ENCODE measurements at places on chromosomes 1 and 21.
A peak's percentile ranks its signal among the peaks of the same experiment; 100 is the strongest.

DNA sequence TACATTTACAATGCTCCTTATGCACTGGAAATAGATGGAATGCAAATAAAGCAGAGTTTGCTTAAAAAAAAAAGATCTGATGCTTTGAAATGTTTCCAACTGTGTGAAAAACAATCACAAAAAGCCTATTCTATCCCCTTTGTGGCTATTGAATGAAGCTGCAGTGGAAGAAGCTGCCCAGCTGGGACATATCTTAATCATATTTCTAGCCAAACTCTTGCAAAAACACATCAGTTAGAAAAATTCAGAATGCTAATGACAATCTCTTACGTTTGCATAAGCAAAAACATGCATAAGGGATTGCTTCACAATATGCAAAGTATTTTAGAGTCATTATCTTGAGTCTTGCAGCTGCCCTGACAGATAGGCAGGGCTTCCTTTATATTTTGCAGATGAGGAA is 526.4 kb upstream of the USP24 start:
- no peak for DNase-seq

GRCh38 chr1:97209381-97209957 is 487.9 kb downstream of the PTBP2 start:
- no peak for DNase-seq

DNA sequence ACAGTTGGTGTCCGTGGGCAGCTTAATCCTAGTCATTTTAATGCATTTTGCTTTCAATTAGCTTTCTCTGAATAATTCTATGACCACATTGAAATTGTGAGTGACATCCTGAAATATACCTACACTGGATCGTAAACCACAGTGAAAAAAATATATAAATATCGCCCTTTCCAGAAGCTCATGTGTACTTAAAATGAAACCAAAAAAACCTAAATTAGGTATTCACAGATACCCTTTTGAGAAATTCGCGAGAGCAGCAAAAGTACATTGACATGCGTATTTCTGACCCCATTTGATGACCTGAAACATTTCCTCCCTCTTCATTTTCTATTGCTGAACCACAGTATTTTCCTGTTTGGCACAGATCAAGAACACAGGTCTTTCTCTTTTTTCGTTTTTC is 253.8 kb downstream of the LTN1 start:
- DNase-seq = no peak

DNA sequence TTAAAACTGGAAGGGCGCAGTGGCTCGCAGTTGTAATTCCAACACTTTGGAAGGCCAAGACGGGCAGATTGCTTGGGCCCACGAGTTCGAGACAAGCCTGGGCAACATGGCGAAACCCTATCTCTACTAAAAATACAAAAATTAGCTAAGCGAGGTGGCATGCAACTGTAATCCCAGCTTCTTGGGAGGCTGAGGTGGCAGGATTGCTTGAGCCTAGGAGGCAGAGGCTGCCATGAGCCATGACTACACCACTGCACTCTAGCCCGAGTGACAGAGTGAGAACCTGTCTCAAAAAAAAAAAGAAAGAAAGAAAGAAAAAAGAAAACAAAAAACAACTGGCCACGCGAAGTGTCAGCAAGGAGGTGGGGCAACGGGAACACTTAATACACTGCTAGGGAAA is 6.3 kb downstream of the UBE2G2 start:
- no peak for DNase-seq

- DNase-seq = no peak
Measured at GRCh38 chr21:44392185-44392584, 38.8 kb downstream of the TRPM2 start.

DNA sequence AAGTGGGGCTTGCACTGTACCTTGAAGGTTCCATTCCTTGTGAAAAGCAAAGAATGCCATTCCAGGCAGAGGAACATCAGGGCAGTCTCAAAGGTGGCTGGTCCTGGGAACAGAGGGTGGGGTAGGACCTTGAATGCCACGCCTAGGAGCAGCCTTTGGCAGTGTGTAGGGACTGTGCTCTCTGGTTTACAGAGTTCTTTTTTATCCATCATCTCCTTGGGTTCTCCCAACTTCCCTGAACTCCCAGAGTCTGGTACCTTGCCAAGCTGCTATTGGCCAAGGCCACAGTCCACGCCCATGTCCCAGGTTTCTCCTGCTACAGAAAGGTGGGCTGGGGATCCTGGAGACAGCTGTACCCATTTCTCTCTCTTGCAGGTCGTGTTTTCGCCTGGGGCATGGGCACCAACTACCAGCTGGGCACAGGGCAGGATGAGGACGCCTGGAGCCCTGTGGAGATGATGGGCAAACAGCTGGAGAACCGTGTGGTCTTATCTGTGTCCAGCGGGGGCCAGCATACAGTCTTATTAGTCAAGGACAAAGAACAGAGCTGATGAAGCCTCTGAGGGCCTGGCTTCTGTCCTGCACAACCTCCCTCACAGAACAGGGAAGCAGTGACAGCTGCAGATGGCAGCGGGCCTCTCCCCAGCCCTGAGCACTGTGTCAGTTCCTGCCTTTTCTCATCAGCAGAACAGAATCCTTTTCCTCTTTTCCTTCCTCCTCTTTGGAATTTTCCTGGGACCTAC is 15.3 kb upstream of the TRNAU1AP start:
- DNase-seq = no peak

DNA sequence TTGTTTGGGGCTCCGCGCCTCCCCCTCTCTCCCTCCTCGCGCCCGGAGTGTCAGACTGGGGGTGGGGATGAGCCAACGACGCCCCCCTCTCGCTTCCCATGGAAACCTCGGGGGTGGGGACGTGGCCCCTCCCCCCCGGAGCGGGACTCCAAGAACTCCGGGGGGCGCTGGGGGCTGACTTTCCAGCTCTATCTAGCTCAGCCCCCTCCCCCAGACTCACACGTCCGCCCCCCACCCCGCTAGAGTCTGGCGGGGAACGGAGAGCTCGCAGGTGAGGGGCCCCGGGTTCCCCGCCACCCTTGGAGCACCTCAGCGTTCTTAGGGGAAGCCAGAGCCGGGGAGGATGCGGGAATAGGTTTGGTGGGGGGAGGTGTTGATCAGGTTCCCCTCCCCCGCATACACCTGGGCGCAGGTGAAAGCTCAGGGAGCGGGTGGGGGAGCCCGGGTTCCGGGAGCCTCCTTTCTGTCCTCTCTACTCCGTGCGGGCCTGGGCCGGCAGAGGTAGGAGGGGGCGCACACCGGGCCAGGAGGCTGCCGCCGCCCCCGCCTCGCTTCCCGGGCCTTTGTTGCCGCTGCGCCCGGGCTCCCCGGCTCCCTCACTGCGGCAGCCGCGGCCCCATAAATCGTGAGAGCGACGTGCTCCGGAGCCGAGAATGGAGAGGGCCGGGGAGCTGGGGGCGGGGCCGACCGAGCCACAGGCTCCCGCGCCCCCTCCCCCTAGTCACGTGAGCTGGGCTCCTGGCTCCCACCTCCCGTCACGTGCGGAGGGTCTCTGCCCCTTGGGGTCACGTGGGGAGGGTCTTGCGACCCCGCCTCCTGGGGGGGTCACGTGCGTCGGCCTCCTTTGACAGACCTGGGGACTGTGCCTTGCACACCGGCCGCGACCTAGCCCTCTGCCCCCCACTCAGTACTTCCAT is 1.9 kb downstream of the EFNA3 start:
- no peak for DNase-seq

DNA sequence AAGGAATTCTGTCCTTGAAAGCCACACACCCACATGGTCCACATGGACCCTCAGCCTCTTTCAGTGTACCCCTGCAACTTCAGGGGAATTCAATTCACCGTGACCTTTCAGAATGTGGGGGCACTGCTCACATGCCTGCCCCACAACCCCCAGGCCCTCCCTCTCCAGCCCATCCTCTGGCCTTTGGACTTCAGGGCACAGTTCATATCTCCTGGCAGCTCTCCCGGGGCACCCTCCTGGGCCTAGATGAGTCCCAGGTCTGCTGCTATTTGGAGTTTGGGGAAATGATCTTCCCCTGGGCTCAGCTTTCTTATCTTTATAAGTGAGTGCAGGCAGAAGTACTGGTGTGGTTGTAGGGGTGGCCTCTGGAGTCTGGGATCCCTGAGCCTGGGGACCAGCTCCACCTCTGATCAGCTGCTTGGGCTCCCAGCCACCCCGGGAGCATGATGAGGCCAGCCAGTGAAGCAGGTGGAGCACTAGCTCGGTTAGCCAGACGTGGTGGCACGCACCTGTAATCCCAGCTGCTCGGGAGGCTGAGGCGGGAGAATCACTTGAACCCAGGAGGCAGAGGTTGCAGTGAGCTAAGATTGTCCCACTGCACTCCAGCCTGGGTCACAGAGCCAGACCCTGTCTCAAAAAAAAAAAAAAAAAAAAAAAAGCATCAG is 15.8 kb downstream of the C1orf167 start:
- no peak for DNase-seq

GRCh38 chr1:60280819-60281218 is 207.2 kb upstream of the C1orf87 start:
- no peak for DNase-seq

DNA sequence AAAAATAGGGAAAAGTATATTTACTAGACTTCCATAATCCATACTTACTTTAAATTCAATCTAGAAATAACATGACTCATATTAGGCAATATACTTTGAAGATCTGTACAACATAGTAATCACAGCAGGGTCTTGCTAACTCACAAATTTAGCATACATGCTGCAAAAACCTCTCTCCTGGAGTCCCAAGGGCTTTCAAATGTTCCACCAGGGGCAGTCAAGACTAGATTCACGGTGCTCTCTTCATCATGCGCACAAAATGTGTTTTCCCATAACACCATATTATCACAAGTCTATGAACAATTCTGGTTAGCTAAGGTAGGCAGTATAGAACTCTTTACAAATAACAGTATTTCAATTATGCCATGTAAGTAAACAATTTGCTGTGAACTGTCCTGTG is 45.8 kb downstream of the SSX2IP start:
- DNase-seq = no peak

DNA sequence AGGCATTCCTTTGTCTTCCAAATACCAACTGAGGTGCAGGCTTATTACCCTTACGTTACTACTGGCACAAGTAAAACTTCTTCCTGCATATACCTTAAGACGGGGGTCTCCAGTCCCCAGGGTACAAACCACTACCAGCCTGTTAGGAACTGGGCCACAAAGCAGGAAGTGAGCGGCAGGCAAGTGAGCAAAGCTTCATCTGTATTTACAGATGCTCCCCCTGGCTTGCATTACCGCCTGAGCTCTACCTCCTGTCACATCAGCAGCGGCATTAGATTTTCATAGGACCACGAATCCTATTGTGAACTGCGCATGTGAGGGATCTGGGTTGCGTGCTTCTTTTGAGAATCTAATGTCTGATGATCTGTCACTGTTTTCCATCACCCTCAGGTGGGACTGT is 113.1 kb downstream of the SLC45A1 start:
- peak; percentile 30 for DNase-seq

GRCh38 chr1:37915476-37916093 is 31.3 kb downstream of the INPP5B start:
- no peak for DNase-seq

DNA sequence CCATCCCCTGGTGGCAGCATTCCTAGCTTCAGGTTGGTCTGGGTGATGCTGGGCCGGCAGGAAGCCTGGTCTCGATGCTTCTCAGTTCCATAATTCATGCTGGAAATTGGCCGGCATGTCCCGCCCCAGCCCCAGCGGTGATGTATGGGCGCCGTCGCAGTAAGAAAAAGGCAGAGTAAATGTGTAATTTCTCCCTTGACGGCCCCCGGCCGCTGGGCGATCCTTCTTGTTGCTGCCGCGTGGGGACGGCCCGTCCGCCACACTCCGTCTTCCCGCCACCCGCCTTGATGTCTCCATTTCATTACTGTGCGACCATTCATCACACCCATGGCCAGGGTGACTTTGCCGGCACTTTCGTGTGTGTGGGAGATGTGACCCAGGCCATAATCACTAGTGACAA is 8.5 kb downstream of the DMAP1 start:
- no peak for DNase-seq

GRCh38 chr21:45522986-45523385 is 19.3 kb downstream of the SLC19A1 start:
- no peak for DNase-seq

DNA sequence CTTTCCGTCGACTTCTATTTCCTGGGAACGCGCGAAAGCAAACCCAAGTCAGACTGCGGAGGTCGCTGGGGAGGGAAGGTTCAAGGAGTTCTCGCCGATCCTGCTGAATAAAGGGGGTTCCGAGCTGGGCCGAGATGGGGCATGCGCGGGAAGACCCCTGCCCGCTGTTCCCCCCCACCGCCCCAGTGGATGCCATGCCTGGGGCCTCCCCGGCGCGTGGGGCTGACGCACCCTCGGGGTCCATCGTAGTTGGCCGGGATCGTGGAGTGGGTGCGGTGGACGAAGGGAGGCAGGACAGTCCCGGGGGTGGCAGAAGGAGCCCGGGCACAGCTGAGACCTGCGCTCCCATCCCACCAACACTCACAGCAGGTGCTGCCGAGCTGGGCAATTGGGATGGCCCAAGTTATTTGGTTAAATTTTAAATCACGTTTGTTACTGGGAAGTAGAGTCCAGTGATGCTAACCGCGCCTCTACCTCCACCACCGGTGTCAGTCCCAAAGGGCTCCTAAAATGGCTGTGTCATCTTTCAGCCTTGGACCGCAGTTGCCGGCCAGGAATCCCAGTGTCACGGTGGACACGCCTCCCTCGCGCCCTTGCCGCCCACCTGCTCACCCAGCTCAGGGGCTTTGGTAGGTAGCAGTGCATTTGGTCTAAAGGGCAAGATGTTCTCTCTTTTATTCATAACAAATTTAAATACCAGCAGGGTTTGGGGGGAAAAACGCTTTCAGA is 801 bp downstream of the MX1 start:
- DNase-seq = no peak

- no peak for DNase-seq
Measured at GRCh38 chr1:67393737-67394136, 36.5 kb downstream of the SERBP1 start.

DNA sequence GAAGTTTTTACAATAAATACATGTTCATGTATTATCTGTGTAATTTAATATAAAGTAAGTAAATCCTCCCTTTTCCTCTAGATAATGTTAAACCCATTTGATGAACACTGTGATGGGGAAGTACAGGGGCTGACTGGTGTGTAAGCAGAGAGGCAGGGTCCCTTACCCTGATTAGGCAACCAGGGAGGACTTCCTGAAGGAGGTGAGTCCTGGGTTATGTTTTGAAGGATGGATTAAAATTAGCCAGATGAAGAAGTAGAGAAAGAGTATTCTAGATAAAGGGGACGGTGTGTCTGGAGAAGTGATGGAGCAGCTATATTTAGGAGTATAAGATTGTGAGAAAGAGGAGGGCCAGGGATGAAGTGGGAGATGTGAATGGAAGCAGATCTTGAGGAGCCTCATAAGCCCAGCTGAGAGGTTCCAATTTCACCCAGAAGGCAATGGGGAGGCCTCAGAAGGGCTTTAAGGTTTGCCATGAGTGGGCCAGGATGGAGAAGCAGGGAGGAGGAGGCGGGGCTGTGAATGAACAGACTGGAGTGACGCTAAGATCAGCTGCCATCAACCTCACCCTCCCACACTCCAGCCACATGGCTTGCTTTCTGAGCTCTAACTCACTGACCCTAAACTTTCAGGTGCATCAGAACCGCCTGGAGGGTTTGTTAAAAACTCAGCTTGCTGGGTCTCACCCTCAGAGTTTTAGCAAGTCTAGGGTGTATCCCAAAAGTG is 30.9 kb upstream of the ID3 start:
- no peak for DNase-seq

GRCh38 chr1:109249654-109250401 is 489 bp downstream of the CELSR2 start:
- no peak for DNase-seq
